ENCODE measurements at places on chromosomes 7 and 10.
A peak's percentile ranks its signal among the peaks of the same experiment; 100 is the strongest.

GRCh38 chr10:73965890-73966768 lies 31.8 kb upstream of the VCL start:
- DNase-seq: peak; percentile 1

- no peak for DNase-seq
Observed at GRCh38 chr7:136714062-136714461, 154.4 kb upstream of the CHRM2 start.

DNA sequence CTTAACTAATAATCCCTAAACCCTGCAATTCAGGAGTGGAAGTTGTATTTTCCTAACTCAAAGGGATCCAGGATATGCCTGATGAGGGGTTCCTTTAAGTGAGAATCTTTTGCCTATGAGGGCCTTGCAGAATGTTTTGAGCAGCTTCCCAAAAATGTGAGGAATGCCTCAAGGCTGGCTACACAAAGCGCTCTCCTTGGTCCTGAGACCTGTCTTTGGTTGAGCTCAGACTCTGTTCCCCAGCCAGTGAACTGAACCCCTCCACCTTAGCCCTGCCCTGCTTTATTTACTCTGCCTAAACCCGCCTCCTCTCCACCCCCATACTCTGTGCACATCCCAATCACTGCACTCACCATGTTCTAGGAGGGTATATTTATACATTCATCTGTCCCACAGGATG lies 108.6 kb downstream of the NRCAM start:
- DNase-seq: no peak

- DNase-seq: no peak
Observed at GRCh38 chr10:49212783-49213182, 24.6 kb upstream of the TMEM273 start.

GRCh38 chr7:88239852-88240251 lies 20.0 kb upstream of the SRI start:
- no peak for DNase-seq

DNA sequence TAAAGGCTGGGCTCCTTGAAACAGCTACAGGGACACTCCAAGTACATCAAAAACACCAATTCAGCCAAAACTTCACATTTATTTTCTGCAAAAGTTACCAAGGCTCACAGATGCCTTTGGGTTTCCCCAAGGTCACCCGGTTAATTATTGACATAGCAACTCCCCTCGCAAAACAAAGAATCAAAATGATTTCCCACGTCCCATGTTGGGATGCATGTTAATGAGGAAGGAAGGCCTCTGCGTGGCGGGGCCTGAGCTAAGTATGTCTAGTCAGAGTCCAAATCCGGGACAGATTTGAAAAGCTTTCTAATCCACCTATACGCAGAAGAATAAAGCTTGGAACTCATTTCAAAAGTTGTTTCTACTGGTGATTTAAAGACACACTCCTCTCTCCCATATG lies 535 bp upstream of the TMEM72 start:
- DNase-seq: no peak

DNA sequence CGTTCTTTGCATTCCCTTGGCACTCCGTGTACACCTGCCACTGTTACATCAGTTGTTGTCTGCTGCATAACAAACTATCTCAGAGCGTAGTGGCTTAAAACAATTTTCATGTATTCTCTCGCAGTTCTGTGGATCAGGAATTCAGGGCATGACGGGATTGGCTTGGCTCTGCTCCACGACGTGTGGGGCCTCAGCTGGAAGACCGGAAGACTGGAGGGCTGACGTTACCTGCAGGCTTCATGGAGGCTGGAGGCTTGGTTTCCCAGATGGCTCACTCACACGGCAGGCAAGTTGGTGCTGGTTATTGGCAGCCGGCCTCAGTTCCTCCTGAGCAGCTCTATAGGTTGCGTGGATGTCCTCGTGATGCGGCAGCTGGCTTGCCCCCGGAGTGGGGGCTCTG lies 25.5 kb downstream of the NYAP1 start:
- no peak for DNase-seq

- DNase-seq: no peak
Observed at GRCh38 chr10:72625276-72625607, 637 bp downstream of the MICU1 start.

GRCh38 chr10:86305521-86305920 lies 61.1 kb downstream of the GRID1 start:
- DNase-seq: no peak

DNA sequence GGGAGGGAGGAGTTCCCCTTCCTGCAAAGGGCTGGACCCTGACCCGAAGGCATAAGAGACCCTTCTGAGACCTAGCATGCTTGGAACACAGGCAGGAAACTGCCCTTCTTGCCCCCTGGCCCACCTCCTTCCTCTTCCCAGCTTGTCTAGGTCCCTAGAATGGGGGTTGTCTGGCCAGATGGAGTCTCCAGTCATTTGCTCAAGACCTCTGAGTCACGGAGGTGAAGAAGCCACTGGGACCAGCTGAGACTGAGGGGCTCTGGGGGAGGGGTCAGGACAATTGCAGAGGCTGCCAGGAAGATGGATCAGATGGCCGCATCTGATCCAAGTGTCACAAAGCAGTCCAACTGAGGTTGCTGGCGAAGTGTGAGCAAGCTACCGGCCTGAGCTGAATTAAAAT lies 46.2 kb downstream of the COL13A1 start:
- no peak for DNase-seq

- DNase-seq: no peak
Observed at GRCh38 chr7:90736316-90736715, 140.2 kb downstream of the CDK14 start.

DNA sequence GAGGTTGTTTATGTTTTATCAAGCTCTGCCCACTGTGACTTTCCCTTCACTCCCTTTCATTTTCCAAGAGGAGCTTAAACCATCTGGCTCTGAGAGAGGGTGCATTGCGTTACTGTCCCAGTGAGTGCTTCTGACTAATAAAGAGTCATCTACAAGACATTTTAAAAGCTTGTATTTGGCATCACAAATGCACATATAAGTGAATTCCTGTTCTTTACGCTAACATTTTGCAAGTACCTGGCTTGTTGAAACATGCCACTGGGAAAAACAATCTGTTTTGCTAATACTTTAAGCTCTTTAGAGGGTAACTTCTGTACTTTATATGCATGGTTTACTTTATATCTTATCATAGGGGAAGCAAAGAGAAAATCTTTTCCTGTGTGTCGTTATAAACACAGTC lies 534.6 kb upstream of the POM121L12 start:
- DNase-seq: no peak

GRCh38 chr10:109894516-109894915 lies 28.8 kb downstream of the XPNPEP1 start:
- no peak for DNase-seq

DNA sequence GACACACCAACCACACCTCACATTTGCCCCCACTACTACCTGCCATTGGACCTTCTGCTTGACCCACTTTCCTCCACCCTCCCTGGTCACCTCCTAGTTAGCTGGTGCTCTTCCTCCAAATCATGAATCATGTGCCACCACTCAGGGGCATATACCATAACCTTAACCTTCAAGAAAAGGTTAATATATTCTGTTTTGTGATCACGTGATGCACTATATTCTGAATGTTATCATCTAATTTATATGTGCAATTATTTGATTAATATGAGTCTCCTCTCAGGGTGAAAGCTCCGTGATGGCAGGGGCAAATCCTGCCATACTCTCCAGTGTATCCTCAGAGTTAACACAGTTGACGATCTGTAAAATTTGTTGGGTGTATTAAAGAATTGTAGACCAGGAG lies 635.5 kb downstream of the XPNPEP1 start:
- no peak for DNase-seq

- peak; percentile 0 for DNase-seq
Observed at GRCh38 chr10:85036661-85037060, 708.3 kb downstream of the CCSER2 start.

DNA sequence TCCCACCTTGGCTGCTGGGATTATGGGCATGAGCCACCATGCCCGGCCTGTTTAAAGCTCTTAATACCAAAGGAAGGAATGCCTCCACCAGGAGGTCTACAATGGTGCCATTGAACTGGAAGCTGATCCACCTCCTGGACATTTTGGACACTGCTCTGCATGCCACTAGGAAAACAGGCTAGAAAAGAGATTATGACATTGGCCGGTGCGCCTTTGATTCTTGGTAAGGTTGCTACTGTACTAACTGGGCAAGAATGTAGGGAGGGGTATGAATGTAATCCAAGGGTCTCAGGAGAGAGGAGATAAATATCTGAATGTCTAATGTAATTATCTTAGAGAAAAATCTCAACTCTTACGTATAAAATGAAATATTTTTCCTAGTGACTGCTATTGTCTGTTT lies 21.7 kb upstream of the TSGA13 start:
- DNase-seq: no peak

DNA sequence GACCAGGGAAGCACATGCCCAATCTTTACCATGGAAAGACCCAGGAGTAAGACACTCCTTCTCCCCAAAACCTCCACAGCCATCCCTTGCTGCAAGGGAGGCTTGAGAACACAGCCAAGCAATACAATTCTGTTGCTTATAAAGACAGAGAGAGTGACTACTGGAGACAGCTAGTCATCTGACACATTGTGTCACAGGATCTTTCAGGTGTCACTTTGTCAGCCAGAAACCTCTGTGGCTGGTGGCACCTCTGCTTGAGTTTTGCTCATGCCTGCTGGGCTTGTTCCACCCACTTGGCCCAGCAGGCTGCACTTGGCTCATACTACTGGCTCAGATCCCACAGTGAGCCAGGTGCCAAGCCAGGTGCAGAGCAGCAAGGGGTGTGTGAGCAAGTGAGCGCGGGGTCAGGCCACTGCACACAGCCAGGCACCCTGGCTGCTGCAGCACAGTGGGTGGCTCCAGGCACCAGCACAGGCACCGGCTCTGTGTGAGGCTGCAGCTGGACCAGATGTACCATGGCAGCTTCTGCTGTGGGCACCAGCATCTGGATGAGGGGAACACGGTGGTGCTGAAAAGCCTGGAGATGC lies 12.4 kb upstream of the PRLHR start:
- DNase-seq: no peak

DNA sequence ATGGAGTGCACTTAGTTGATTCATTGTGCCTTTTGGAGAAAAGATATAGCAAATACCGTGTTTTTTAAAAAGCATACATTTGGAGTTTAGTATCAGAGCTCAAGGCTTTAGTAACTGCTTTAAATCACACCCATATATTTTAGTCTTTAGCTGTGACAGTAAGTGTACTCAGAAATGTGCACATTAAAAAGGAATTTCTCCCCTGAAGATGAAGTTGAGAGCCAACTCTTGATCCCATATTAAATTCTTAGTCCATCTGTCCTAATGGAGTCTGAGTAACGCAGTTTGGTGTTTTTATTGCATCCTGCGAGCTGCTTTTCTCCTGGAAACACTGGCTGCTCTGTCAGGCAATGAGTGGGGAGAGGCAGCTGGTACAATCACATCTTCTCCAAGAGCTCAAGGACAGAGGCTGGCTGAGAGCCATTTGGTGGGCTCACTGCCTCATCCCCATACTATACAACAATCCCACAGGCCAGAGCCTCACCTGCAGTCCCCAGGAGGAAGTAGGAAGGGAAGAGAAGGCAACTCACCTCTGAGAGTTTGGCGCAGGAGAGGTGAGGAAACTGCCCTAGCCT lies 473.6 kb upstream of the C7orf33 start:
- no peak for DNase-seq

- DNase-seq: no peak
Observed at GRCh38 chr7:158710651-158711102, 6.1 kb upstream of the NCAPG2 start.

- no peak for DNase-seq
Observed at GRCh38 chr10:11595395-11595692, 16.1 kb downstream of the USP6NL start.

DNA sequence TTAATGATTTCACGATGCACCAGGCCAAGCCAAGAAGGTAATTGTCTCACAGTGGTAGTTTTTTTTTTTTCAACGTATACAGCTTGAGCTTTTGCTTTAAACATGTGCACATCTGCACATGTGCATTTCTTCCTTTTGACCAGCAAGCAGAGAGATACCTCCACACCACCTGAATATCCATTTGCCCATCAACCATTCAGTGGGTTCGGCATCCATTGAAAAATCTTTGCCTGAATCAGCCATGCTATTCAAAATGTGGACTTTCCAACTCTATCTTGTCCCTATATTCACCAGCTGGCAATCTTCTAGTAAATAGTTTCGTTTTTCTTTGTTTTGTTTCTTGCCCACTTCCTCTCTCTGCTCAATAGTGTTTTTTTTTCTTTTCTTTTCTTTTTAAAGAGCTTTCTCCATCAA lies 7.7 kb upstream of the TRA2A start:
- DNase-seq: no peak

GRCh38 chr10:90732581-90732980 lies 125.3 kb downstream of the HTR7 start:
- DNase-seq: no peak

DNA sequence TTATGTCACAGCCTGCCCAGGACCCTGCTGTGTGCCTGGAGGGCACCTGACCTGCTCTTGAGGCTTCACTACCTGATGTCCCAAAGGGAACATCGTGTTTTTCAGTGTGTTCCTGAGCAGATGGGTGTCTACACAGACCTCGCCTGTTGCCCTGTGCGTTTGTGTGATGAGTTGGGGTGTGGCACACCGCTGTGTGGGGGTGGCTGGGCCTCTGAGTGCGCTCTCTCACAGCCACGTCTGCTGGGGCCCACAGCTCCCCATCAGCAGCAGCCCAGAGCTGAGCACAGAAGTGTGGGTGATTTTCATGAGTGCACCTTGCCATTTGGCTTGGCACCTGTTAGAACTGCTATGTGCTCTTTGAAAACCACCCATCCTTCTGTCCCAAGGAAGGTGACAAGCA lies 121.5 kb downstream of the NKX6-2 start:
- DNase-seq: no peak

DNA sequence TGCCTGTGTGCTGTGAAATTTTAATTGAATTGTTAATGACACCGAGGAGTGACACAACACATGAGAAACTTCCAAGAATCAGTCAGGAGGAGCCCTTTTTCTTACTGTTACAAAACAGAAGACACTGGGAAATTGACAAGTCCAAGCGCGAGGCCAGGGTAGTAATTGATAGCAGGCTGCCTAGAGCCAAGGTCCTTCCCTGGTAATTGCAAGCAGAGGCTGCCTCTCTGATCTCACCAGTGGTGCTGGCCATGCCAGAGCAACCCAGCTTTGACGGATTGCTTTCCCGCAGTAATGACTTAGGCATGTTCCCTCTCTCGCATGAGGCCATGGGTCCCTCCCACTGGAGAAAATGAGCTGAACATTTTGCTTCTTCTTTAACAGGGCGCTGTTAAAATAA lies 111.5 kb downstream of the LRMDA start:
- DNase-seq: no peak

DNA sequence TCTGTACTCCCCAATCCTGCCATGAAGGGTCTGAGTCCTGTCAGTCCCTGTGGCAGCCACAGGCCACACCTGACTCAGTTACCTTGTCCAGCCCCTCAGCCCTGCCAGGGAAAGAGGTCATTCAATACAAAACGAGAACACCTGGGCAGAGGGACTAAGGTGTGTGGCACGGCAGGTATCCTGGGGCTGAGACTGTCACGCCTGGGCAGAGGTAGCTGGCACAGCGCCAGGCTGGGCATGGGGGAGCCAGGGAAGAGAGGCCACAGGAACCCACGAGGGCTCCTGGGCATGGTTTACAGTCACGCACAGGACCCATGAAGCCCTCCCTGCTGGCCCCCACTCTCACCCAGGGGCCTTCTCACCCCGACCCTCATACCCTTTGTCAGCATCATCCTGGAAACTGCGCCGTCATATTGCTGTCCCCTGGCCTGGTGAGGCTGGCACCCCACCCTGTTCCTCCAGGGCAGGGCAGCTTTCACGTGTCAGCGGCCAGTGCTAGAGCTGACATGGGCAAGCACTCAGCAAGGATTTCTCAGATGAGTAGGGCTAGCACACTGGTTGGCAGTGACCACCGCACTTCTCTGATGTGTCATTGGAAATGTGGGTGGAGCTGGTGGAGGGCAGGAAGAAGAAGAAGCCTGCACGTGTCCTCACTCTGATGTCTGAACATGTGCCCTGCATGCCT lies 42.7 kb downstream of the LRRC18 start:
- DNase-seq: no peak
